ENCODE measurements at places on chromosomes 3 and 15.

- DNase-seq: peak; percentile 28
Observed at GRCh38 chr3:61894988-61895935, 333.9 kb downstream of the PTPRG start.

GRCh38 chr3:100019719-100020118, 94.6 kb downstream of the FILIP1L start:
- no peak for DNase-seq

DNA sequence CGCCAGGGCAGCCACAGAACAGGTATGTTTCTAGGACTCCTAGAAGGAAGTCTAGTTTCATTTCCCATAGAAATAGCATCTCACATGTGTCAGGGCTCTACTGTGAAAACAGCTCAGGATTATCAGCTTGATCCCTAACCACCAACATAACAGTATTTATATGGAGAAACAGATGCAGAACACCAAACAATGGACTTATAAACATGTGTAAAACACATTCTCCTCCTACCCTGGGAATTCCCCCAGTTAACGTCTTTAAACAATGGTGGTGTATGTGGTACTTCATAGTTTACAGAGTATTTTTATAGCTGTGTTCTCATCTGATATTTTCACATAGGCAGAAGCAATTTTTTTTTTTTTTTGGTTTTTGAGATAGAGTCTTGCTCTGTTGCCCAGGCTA, 9.7 kb downstream of the TNFSF10 start:
- no peak for DNase-seq

GRCh38 chr3:95228416-95228815, 1165.6 kb downstream of the NSUN3 start:
- no peak for DNase-seq

- DNase-seq: peak; percentile 31
Observed at GRCh38 chr15:52783929-52784798, 6.0 kb downstream of the ONECUT1 start.

GRCh38 chr3:170469151-170470062, 50.7 kb downstream of the CLDN11 start:
- DNase-seq: no peak

GRCh38 chr3:36476286-36476942, 96.1 kb downstream of the STAC start:
- no peak for DNase-seq

GRCh38 chr3:128486681-128487537, 6.1 kb downstream of the GATA2 start:
- DNase-seq: no peak

DNA sequence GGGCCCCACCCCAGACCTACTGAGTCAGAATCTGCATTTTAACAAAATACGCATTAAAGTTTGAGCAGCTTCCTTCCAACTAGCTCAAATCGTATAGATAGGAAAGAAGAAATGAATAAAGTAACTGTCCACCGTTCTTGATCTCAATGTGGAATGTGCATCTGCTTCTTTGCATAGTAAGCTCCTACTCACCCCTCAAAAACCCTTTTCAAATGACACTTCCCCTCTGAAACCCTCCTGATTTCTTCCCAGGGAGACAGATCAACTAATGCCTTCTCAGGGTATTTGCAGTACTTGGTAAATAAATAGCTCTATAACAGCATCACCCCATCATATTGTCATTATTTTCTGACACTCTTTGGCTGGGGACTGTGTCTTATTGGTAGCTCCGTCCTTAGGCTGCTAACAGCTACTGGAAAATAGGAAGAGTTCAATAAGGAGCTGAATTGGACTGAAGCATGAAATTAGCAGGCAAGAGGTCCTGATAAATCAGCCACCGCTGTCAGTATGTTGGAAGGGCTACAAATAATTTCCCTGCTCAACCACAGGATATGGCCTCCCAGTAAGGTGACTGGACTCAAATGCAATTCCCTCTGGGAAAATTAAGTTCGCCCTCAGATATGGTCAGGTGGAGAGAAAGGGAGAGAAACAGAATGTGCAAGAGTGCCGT, 10.2 kb downstream of the OXTR start:
- no peak for DNase-seq

DNA sequence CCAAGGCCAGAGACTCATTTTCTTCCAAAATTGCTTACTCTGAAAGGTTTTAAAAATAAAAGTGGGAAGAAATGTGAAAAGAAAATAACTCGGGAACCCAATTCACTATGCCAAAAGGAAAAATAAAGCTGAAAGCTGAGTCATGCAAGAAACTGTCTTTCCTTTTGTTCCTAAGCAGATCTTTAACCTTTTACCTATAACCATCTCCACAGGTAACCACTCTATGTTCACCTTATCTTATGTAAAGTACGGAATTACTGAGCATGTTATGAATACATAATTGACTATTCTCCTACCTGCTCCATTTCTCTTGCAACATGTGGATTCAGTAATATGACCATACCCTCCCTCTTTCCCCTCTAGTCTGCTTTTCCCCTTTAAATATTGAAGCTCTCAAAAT, 62.0 kb downstream of the MINDY4B start:
- no peak for DNase-seq

GRCh38 chr3:14884665-14885064, 62.7 kb upstream of the NR2C2 start:
- DNase-seq: no peak

DNA sequence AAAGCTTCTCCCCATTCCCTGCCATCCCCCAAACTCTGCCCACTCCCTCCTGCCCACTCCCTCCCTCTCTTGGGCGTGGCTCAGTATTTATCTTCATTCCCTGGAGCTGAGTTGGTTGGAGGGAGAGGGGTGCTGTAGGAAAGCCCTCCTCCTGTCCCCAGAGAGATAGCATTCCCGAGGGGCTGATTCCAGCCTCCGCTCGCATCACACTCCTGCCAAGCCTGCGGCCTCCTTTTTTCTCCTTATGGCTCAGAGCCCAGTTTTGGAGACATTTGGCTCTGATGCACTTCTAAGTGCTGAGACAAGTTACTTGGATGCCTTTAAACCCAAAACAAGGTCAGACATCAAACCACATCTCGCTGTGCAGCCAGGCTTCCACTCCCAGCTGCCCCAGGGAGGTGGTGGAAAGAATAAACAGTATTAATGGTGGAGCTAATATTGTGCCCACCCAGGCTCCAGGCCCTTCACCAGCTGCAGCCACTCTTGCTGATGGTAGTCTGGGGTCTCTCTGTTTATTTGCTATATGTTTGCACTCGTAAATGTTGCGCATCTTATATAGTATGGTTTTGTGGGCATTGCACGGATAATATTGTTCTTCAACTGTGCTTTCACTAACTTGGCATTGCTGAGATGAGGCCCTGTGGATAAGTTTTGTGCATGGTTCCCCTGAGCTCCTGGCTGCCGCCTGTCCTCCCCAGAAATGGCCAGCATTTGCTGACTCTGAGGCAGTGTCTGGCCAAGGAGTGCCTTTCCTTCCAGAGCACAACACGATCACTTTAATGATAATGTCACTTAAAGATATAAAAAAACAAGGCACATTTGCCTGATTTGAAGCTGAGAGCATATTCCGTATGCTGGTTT, 157.2 kb downstream of the LRRC28 start:
- no peak for DNase-seq

DNA sequence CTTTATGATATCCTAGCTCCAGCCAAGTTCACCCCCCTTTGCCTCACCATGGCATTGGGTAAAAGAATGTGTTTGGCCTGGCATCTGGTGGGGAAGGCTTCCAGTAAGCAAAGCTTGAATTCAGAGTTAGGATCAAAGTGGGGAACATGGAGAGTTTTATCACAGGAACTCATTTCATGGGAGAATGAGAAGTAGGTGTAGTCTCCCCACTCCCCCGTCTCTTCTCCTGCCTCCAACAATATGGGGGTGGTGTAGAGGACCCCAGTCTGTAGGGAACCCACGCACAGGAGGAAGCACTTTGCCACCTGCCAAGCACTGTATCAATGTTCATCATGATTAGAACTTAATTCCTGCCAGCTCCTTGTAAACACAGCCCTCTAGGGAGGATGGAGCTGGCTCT, 200.5 kb downstream of the UACA start:
- no peak for DNase-seq

DNA sequence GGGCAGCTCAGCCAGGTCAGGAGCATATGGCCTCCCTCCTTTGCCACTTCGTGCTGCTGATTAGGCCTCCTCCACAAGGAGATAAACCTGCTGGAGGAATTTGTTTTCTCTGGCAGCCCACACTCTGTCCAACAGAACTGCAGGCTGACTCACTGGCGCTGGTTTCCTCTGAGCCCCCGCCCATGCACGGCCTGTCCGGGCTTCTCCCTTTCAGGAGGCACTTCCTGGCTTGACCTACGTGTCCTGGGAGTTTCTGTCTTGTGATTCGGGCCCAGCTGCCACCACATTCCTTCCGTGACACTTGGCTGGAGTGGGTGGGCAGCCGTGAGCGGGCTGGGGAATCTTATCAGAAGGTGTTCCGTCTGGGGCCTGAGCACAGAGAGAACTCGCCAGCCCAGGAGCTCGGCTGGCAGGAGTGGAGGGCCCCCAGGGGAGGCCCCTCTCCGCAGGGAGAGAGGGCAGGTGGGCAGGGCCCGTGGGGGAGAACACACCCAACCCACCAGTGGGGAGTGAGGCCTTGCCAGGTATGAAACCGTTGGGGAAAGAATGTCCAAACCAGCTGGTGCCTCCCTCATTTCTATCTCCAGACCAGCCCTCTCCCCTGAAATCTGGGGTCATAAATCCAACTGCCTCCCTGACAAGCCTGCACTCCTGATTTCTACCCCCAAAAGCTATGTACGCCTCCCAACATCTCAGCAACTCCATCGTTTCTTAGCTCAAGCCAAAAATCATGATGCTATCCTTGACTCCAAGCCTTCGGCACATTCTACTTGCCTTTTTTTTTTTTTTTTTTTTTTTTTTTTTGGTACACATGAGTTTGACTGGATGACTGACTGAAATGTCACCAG, 110.6 kb upstream of the MEF2A start:
- no peak for DNase-seq

DNA sequence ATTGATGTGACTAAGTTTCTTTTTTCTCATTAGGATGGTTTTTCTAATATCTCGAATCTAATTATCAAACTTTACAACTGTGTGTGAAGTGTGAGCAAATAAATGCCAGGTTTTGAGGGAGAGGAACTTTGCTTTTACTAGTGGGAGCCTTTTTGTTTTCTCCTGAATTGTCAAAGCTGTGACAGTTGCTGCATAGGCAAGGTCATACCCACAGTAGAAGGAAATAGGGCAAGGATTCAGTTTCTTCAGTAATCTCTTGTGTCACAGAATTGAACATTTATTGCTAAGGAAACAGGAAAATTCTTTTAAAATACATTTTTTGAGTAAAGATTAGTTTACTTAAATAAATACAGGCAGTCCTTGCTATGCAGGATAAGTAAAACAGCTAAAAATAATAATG, 19.5 kb downstream of the GMPS start:
- no peak for DNase-seq

- no peak for DNase-seq
Observed at GRCh38 chr15:100345438-100345837, 3.7 kb upstream of the ADAMTS17 start.

- DNase-seq: no peak
Observed at GRCh38 chr15:49832511-49832910, 211.7 kb downstream of the DTWD1 start.

- DNase-seq: no peak
Observed at GRCh38 chr3:170473358-170473757, 54.7 kb downstream of the CLDN11 start.

DNA sequence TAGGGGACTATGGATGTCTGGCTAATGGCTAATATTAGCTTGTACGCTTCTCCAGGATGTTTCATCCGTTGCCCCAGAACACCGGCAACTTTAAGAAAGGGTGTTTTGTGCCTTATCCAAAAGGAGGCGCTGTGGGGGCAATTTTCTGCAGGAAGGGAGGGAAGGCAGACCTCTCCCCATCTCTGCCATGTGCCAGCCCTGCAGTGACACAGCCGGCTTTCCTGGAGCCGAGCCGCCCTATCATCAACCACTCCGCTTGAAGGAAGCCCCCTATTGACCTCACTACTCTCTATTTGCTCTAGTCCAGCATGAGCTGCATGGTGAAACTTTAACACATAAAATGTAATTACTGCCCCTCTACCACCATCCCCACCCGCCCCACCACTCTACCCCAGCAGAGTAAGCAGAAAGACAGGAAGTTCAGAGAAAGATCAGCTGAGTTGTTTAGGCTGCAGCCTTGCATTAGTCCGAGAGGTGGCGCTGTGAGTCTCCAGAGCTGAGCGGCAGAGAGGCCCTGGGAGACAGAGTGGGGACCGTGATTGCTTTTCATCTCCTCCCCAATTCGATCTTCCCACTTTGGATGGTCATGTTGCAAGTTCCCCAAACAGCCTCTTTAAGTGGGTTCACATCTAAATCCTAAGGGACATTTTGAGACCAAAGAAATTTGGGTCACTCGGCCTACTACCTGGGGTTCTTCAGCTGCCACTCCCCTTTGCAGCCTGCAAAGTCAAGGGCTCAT, 24.5 kb upstream of the RAD18 start:
- DNase-seq: peak; percentile 43

DNA sequence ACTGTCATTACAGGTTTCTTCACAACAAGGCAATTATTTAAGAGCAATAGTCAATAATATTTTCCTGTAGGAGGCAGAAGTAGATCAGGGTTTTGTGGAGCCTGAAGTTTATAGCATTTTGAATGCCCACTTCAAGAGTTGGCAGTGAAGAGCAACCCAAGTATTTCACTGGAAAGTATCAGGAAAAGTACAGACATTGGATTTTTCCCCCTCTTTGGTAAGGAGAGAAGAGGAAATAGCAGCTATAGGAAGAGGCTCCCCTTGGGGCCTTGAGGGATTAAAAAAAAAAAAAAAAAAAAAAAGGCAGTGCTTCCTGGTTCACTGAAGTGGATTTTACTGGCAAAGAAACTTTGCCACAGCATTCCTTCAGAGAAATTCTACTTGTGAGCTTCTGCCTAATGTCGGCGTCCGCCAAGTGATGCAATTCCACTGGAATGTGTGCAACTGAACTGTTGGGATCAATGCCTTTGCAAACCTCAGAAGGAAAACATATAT, 5.7 kb upstream of the CNTN6 start:
- DNase-seq: no peak
